ENCODE measurements at places on chromosomes 6 and 20.

DNA sequence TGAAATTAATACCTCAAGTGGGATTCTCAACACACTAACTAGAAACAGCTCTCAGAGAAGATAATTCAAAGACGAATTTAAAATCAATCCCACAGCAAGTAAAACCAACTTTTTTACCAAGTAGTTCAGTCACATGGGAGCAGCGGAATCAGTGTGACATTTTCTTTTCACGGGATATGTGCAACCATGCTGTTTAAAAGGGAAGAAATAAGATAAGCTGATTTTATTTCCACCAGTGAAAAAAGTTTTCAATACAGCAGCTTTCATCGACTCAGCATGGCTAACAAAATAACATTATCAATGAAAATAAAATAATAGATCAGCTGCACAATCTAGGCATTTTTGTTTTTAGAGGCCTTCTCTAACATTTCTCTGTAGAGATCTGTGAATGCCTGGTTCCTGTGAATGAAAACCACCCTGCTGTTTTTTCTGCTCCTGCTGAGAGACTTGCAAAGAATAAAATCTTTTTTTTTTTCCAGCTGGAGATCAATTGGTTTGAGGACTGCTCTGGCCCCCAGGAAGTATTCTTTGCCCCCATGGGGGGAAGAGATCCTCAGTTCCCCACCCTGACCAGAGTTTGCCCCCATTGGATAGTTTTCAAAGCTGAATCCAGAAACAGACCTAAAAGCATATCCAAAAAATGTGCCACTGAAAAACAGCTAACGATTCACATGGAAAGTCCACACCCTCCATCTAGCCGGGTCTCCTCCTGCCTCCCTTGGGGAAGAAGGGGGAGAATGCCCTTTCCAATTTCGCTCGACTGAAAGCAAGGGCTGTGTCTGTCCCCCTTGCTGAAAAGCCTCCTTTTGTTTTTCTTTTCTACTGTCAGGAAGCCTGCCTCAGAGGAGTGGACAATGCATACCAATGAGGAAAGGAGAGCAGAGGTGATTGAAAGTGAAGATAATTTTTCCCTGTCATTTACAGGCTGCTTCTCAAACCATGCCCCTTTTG lies 317.6 kb downstream of the PRKN start:
- no peak for DNase-seq

- DNase-seq: no peak
Measured at GRCh38 chr6:34816635-34817301, 24.9 kb downstream of the BLTP3A start.

DNA sequence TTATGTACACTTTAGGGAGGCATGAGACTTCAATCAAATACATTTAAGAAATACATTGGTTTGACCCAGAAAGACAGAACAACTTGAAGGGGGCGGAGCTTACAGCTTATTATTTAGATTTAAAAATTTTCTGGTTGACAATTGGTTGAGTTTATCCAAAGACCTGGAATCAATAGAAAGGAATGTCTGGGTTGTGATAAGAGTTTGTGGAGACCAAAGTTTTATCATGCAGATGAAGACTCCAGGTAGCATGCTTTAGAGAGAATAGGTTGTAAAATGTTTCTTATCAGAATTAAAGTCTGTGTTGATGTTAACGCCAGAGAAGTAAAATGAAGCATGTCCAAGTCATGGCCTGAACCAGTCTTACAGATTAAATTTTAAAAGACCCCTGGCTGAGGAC lies 757.8 kb upstream of the ADGRB3 start:
- DNase-seq: no peak

- peak; percentile 67 for DNase-seq
Measured at GRCh38 chr20:35954907-35955251, 577 bp upstream of the SCAND1 start.

DNA sequence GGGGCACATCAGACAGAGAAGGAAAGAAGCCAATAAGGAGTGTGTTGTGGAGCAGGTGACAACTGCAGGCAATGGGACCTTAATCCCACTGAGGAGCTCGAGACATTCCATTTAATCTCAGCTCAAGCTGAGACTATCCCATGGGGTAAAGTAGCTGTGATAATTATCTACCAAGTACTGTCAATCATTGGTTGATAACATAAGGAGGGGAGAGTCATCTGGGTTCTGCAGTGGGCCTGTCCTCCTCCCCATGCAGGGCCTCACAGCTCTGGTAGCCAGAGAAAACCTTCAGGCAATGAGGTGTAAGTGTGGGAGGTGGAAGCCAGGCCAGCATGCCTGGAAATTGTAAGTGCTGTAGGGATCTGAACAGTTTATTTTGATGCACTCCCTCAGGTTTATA lies 375.0 kb upstream of the ARID1B start:
- DNase-seq: no peak

GRCh38 chr6:131510094-131510493 lies 62.9 kb upstream of the ARG1 start:
- no peak for DNase-seq

DNA sequence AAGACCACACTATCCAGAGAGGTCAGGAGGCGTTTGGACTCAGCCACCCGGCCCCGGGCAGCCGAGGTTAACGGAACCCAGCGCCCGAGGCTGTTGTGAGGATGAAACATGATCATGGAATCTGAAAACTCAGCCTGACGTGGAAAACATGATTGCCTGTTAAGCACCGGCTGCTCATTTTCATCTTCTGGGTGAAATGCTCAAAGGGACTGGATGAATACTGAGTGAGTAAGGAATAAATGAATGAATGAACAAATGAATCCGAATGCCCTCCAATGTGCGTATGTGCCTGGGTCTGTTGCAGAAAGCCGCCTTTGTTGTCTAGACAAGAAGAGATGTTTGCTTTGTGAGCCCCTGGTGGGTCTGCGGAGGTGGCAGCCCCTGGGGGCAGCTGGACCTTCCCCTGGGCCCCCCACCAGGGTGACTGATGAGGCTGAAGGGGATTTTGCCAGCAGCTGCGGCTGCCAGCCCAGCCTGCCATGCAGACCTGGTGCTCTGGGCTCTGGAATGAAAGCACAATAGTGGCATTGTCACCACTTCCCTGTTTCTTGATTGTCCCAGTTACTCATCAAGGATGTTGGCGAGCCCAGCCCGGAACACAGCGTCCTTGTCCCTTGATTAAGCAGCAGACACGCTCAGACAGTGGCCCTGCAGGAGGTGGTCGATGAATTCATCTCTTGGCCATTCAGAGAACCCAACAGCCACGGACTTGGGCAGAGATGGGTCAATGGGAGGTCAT lies 211.1 kb downstream of the ANKRD60 start:
- DNase-seq: peak; percentile 94

- no peak for DNase-seq
Measured at GRCh38 chr6:27441001-27441400, 31.9 kb downstream of the ZNF184 start.

- peak; percentile 80 for DNase-seq
Measured at GRCh38 chr6:41705996-41706835, 29.2 kb downstream of the TFEB start.

- DNase-seq: no peak
Measured at GRCh38 chr20:50455656-50456451, 54.3 kb upstream of the PTPN1 start.

DNA sequence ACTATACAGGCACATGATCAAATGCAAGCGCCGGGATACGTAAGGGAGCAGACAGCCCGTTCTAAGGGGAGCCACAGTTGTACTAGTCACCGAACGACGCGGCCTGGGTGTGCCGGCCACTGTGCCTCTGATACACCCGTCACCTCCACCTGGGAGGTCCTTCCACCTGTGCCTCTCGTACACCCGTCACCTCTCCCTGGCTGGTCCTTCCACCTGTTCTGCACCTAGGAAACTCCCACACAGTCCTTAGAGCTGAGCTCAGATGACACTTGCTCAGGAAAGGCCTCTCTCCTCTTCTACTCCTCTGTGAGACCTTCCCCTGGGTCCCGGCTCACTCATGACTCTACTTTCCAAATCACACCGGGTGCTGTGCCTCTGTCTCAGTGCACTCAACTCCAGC lies 245.0 kb downstream of the TTLL2 start:
- no peak for DNase-seq

DNA sequence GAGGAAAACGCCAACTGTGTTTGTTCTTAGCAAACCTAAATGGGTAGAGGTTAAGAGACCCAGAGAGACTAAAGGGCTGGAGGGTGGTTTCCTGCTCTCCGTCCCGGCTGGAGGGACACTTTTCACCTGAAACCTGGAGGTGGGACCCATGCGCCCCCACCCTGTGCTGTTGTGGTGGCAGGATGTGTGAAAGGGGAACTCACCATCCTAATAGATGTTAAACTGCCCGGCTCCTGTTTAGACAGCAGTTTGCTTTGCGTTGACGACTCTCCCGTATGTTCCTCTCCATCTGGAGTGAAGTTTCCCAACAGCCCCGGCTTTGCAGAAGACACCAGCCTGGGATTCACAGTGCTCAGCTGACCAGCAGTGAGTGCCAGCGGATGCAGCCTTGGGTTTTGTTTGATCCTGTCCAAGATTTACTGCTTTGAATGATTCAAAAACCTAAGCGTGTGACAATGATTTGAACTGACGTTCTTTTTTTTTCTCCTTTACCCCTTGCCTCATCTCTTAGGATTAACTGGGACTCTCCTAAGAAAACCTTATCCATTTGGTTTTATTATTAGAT lies 66.0 kb downstream of the CDH4 start:
- DNase-seq: no peak

DNA sequence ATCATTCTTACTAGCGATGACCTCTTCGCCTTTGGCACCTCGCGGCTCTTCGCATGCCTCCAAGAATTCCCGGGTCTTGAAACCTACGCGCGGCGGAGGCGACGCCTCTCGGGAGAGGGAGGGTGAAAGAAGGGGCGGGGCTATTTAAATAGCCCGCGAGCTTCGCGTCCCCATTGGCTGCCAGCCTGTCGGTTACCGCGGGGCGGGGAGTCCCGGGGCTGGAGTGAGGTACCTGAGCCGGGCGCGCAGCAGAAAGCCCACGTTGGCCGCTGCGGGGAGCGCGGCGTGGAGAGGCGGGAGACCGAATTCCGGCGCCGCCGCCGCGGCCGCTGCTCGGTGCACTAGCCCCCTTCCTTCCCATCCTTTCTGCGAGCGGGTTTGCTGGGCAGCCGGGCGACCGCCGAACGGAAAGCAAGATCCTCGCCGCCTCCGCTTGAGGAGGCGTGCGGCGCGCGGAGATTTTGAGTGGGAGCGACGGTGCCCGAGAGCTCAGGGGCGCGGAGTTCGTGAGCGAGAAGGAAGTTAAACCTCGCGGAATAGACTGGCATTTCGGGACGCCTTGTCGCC lies at the start of gene BMP6:
Gene BMP6 (plus strand): TSS at position 251 of the 567 bp plus-strand sequence. CDS start 857 bp downstream, outside the sequence.
- peak; percentile 99 for DNase-seq

DNA sequence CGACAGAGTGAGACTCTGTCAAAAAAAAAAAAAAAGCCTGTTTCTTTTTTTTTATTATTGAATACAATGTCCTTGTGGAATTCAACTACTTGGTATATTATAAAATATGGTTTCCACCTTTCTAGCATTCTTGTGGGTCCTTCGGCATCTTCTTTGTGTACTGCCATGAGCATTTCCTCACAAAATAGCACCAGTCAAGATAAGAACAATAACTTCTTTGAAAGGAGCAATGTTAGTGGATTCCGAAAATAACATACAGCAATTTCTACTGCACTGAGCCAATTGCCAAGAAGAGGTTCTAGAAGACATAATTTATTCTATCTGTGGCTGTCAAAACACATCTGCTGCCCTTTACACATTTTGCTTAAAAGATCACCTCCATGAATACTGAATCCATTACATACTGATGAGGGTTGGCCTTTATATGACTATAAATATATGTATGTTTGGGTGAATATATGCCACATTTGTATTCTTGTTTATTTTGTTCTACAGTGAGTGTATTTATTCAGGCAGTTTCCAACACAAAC lies 19.1 kb upstream of the SPTLC3 start:
- DNase-seq: no peak

- no peak for DNase-seq
Measured at GRCh38 chr20:63546256-63546955, 1.1 kb downstream of the SRMS start.

- DNase-seq: no peak
Measured at GRCh38 chr6:30074331-30075093, 1.1 kb downstream of the RNF39 start.

GRCh38 chr20:436476-436875 lies 25.9 kb downstream of the TBC1D20 start:
- no peak for DNase-seq

GRCh38 chr6:4997862-4998261 lies 6.0 kb downstream of the RPP40 start:
- DNase-seq: no peak

GRCh38 chr20:64214952-64215351 lies 40.6 kb upstream of the PCMTD2 start:
- no peak for DNase-seq

GRCh38 chr6:159742165-159742564 lies 14.9 kb downstream of the WTAP start:
- no peak for DNase-seq

GRCh38 chr20:36573798-36574365 lies 485 bp downstream of the TGIF2 start:
- DNase-seq: peak; percentile 49

- DNase-seq: no peak
Measured at GRCh38 chr6:126086560-126086959, 100.2 kb downstream of the TRMT11 start.

DNA sequence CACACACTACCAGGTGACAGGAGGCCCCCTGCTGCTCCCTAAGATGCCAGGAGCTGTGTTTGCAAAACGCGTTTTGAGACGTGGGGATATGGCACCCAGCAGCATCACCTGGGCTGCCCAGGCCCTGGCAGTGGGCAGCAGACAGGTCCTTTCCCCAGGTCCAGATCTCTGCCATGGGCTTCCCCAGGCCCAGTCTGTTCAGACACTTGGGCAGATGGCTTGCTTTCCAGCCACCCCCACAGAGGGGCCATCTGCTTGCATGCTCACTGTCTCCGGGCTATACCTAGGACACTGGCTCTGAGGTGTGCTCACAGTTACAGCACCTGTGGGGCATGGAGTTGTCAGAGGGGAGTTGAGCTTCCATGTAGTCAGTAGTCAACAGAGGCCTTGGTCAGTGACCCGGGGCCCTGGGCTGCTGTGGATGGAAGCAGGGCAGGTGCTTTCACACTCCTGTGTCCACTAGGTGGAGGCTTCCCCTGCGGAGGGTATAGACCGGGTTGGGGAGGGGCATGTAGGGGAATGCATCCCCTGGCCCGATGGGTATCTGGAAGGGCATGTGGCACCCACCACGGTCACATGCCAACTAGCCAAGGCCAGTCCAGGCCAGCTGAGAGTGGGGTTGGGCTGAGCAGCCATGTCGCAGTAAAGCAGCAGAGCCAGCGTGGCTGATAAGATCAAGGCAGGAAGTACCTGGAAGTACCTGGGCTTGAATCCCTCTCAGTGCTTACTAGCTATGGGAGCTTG lies 185.4 kb upstream of the SLC24A3 start:
- DNase-seq: no peak

- no peak for DNase-seq
Measured at GRCh38 chr6:90082847-90083246, 188.6 kb downstream of the GJA10 start.

DNA sequence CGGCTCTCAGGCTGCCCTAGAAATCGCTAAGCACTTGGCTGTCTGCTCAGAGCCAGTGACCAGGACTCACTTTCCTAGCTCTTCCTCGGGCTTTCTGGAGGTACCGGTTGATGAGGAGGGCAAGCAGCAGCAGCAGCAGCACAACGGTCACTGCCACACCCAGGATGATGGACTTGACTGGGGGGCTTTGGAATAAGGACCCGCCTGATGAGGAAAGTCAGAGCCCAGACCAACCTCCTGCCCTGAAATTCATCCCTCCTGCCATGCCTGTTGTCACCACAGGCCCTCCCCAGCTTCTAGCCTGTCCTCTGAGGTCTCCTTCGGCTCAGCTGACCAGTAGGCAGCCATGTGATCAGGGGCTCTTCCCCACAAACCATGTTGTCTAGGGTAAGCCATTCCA lies 16.2 kb downstream of the TREML2 start:
- no peak for DNase-seq

- no peak for DNase-seq
Measured at GRCh38 chr6:135286962-135287538, 105.9 kb downstream of the MYB start.

- peak; percentile 57 for DNase-seq
Measured at GRCh38 chr20:14521436-14521835, 184.0 kb upstream of the FLRT3 start.
